Stimulated activated CD8-positive, alpha-beta memory T cell treated with anti-CD3 and anti-CD28 coated beads, Interleukin-4, amount 100 ng/mL, for 4 hours (primary cell): ENCODE measurements at places on chromosomes 3 and 15.

DNA sequence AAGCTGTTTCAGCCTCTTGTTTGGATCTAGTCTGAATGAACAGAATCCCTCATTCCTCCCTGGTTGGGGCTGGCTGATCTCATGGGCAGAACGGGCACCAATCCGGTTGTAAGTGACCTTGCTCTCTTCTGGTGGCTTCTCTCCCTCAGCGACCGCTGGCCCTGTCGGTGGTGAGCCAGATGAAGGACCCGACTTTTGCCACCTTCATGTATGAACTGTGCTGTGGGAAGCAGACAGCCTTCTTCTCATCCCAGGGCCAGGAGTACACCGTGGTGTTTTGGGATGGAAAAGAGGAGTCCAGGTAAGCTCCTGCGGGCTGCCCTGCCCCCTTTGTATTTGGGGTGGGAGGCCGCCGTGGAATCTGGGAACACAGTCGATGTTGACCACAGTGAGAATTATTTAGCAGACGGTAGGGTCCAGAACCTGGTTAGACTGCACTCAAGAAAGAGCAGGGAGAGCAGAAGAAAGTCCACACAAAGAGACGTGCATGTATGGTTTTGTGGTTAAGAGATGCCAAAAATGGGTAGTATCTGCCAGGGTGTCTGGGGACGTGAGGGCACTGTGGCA lies 138.8 kb downstream of the LRRK1 start:
- DNase-seq = no peak

- no peak for DNase-seq
These were observed 37.0 kb downstream of the SEMA6D start for GRCh38 chr15:47754312-47754711.

DNA sequence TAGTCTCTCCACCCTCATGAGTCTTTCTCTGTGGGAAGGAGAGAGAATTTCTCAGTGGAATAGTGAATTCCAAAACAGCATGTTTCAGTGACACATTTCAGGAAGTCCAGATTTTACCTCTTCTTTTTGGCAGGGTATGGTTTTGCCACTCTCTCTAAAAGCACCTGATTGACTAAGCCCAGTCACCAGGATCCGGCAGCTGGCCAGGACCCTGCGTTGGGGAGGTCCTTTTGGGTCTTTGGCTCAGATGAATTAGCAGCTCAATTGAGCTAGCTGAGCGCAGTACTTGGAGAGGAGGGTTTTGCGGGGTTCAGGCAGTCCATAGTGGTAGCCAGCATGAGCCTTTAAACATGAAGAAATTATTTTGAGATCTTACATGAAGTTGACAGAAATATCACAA lies 548.2 kb downstream of the PDCD6IP start:
- no peak for DNase-seq

GRCh38 chr15:70584838-70585706 lies 178.3 kb downstream of the UACA start:
- peak; percentile 4 for DNase-seq

DNA sequence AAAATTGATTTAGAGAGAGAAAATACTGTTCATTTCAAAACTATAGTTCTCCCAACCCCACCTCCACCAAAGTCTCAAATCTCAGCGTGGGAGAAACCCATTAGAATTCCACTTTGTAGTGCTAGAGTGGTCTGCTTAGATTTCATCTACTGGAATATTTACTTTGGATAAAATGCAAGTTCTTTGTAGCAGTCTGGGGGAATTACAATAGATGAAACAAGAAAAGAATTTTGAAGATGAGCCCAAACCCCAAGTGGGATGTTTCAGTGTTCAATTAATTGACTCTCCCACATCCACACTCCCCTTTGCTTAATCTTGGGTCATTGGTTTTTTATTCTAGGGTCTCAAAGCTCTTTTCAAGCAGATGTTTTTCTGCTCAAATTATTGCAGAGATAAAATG lies 97.8 kb downstream of the RPL22L1 start:
- no peak for DNase-seq

GRCh38 chr3:136351905-136352304 lies 101.8 kb downstream of the PCCB start:
- DNase-seq = no peak

DNA sequence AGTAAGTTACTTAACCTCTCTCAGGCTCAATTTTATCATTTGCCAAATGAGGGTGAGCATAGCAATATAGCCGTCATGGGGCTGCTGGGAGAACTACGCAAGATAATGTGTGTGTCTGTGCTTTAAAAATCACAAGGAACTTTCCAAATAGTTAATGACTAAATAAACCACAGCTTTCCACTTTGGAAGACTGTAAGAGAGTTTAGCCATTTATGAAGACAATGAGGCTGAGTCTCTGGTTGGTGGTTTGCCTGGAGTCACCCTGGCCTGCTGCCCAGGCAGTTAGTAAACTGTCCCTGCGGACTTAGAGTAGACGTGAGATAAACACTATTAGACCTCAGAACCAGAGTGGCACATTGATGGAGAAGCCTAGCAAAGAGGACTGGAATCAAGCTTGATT lies 357.7 kb downstream of the CLSTN2 start:
- no peak for DNase-seq

DNA sequence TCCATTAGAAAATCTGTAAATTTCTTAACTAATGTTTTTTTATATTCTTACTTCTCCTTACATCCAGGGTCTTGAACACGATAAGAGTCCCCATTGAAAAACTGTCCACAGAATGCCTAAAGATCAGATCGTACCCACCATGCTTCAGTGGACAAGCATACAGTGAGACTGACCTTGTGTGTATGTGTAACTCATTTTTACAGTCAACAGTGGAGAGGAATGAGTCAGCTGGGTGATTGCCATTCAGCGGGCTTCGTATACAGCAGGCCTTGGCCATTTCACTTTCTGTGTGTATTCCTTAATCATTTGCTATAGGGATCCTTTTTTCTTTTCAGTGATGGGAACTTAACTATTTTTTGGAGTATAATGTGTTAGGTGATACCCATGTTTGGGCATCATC lies 10.6 kb downstream of the PARP14 start:
- no peak for DNase-seq

- no peak for DNase-seq
These were observed 102.4 kb upstream of the LRIG1 start for GRCh38 chr3:66603151-66603611.

DNA sequence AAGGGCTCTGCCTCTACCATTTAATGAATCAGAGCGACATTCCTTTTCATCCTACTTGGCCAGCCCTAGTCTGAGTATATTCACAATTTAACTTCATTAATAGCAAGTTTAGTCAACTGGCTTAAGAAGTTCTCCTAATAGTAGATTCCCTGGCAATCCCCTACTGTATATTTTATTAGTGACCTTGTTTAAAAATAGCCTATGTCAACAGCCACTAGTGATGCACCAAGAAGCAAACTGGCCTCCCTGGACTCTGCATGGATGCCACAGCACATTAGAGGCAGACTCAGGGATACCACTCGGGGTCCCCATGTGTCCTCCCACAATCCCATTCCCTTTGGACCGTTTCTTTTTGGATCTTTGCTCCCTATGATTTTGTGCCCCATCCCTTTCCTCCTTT lies 83.6 kb downstream of the THSD4 start:
- no peak for DNase-seq

DNA sequence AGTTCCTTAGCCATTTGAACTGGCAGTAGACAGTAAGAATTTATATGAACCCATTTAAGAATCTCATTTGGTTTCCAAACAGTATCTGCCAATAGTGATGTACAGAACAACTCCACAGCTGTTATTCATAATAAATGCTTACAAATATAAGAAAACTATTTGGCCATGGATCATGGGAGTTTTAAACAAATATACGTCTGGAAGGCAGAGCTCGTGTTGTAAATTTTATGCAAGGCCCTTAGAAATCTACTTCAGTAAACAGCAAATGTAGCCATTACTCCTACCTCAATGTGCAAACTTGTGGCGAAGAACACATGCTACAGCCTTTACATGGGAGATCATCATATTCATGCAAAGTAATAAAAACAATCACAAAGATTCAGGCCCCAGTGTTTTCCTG lies 65.3 kb upstream of the NANOGP8 start:
- DNase-seq = no peak

- no peak for DNase-seq
These were observed 168.9 kb downstream of the MYRIP start for GRCh38 chr3:39978308-39978707.

DNA sequence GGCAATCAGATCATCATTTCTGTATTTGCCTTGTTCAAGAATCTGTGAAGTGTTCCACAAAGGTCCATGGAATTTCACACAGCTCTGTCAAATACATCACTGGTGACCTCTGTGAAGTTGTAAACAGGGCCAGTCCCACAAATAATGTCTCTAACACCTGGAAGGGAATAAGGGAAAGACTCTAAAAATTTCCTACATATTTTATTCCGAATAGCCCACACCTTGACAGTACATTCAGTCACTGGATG lies at the start of gene C3orf49:
C3orf49 (plus strand) TSS at position 149 of the 248 bp plus-strand sequence. CDS start 173 bp downstream, outside the sequence.
- no peak for DNase-seq

GRCh38 chr3:103991461-103992115 lies 1375.1 kb upstream of the ALCAM start:
- no peak for DNase-seq

- no peak for DNase-seq
These were observed 24.6 kb downstream of the PGBD4 start for GRCh38 chr15:34126522-34126921.

- DNase-seq = no peak
These were observed 8.6 kb downstream of the AQP9 start for GRCh38 chr15:58146749-58147148.

- no peak for DNase-seq
These were observed 28.7 kb upstream of the HCN4 start for GRCh38 chr15:73397461-73397860.

GRCh38 chr15:89817701-89818280 lies 3.1 kb upstream of the ANPEP start:
- no peak for DNase-seq
